Stimulated activated CD8-positive, alpha-beta memory T cell treated with anti-CD3 and anti-CD28 coated beads, Interleukin-4, amount 100 ng/mL, for 4 hours (primary cell): ENCODE measurements at places on chromosomes 12 and 14.

DNA sequence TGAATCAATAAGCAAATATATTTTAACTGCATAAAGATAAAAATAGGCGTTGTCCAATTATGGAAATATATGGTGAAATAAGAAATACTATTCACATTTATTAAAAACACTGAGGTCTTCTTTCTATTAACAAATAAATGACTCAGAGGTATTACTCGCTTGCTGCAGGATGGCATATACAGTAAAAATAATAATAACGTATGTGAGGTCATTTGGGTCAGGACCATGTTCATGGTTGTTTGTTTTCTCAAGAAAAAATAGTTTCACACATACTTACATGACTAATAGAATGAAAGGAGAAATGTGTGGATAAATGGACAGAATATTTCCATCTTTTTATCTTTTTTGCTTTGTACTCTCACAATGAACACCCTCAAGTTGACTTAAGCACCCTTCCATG lies 46.5 kb upstream of the RTL1 start:
- no peak for DNase-seq

GRCh38 chr12:110354172-110354780 lies 49.2 kb downstream of the ANAPC7 start:
- no peak for DNase-seq

DNA sequence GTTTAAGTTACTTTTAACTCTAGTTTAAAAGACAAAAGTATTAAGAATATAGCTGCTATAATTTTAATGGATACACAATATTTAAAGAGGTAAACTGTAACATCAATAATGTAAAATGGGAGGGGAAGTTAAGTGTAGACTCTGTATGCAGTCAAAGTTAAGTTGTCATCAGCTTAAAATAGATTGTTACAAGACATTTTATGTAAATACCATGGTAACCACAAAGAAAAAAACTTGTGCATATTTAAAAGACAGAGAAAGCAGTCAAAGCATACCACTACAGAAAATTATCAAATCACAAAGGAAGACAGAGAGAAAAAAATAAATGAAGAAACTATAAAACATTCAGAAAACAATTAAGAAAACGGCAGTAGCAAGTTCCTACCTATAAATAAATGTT lies 73.3 kb downstream of the CEP128 start:
- no peak for DNase-seq

DNA sequence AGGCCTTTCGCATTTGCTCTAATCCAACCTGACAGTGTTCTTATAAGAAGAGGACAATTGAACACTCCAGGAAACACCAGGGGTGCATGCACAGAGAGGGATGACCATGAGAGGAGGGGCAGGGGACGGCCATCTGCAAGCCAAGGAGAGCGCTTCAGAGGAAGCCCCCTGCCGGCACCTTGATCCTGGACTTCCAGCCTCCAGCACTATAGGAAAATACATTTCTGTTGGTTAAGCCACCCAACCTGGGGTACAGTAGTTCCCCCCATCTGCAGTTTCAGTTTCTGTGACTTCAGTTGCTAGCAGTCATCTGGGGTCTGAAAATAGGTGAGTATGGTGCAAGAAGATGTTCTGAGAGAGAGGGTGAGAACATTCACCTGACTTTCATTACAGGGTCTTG lies 64.7 kb downstream of the CLMN start:
- no peak for DNase-seq

DNA sequence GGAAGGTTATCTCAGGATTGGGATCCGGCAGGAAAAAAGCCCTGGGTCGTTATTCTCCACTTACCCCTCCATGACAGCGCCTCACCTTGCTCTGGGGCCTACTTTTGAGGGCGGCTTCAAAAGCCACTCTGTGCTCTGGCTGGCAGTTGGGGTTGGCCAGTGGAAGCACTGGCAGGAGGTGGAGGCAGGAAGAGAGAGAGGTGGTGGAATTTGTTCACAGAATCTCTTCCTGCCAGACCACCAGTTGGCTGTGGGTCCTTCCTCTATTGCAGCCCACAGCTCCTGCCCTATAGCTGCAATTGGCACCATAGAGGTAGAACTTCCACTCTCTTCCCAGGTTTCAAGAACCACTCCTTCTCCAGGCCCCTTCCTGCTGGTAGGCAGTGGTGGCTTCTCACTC lies 32.7 kb upstream of the SDR39U1 start:
- DNase-seq, result no peak

GRCh38 chr14:34383839-34384238 lies 78.2 kb downstream of the SPTSSA start:
- DNase-seq, result no peak

DNA sequence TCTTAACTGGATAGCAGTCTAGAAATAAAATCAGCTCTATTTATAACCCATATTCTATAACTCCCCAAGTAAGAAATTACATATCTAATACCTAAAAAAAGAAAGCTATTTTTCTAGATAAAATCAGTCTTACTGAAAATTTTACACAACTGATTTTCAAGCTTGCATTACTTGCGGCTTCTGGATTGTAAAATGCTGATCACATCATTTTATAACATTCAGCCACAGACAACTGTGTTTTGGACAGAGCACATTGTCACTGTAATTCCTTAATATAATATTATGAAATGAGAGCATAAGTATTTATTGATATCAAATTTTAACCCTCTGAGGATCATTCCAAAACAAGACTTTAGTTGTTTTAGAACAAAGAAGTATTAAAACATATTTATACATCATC lies 78.5 kb upstream of the ARID2 start:
- DNase-seq, result no peak

DNA sequence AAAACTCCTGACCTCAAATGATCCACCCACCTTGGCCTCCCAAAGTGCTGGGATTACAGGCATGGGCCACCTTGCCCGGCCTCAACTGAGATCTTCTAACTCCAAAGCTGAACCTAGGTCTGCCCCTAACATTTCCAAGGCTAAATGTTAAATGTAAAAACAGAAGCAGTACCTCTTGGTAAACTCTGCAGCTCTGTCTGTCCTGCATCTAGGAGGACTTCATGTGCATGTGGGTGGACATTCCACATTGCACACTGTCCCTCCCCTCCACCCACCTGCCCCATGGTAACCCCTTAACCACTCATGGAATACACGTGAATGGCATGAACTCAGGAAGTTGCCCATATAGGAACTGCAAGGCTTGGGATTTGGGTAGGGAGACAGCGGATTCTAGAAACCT lies 33.1 kb downstream of the SNX6 start:
- no peak for DNase-seq

DNA sequence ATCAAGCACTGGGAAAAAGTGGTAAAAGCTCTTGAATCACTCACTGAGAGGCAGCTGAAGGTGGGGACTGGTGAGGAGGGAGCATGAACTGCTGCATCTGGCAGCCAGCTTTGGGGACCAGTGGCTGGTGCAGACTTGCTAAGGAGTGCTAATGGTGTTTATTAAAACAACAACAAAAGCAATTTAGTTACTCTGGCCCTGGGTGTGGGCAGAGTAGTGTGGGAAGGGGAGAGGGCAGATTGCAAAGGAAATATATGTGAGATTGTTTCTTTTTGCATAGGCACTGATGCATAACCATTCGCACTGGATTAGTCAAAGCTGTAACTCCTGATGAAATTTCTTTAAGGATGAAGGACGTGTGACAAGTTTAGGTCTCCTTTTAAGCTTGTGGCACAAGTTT lies 8.1 kb downstream of the TXNRD1 start:
- no peak for DNase-seq

- no peak for DNase-seq
Measured at GRCh38 chr12:31742891-31743290, 14.1 kb upstream of the AMN1 start.

DNA sequence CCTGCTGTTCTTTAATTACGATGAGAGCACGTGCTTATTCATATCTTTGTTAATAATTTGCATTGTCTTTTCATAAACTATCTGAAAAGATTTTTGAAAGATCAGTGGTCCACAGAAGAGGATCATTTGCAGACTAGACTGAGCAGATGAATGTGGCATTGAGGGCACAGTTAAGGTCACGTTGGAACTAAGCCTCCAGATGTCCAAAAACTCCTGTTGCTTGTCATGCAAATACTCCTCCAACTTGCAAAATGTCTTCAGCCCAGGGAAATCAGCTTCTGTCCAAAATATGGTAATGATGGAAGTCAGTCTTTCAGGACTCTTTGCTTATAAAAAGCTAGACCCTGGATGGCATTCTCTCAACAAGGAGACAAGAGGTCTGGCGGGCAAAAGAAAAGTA lies 201.6 kb upstream of the TMEM260 start:
- no peak for DNase-seq

GRCh38 chr12:41905073-41905758 lies 239.5 kb downstream of the GXYLT1 start:
- no peak for DNase-seq

- DNase-seq, result no peak
Measured at GRCh38 chr14:67666750-67667449, 7.5 kb downstream of the VTI1B start.

DNA sequence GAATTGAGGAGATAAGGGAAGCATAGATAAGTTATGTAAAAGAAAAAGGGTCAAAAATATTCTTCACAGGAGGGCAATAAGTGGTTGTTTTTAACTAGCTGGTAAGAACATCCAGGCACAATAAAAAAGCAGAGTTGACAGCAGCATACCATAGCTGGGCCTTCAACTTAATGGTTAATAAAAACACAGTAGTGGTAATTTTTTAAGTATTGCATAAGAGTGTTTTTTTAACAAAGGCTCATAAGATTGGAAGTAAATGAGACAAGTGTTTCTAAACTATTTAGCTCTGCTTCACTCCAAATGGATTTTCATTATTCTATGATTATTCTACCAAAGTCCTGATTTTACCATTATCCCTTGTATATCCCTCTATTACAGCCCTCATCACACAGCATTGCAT lies 140.1 kb upstream of the TSPAN8 start:
- DNase-seq, result no peak

GRCh38 chr14:56811593-56812363 lies 1.5 kb upstream of the OTX2 start:
- no peak for DNase-seq

DNA sequence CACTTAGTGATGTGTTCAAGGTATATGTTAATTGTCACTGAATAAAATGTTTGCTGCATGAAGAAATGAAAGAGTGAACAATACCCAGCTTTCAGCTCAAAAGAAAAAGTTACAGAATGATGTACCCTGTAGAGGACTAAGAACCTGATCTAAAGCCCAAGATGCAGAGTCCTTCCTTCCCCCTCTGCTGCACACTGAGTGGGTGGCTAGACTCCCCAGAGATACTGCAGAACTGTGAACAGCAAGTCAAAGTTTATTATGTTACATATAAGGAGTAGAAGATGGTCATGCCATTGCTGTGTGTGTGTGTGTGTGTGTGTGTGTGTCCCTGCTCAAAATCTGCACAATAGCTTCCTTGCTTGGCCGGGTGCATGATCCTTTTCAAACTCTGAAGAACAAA lies 83.9 kb downstream of the RPAP3 start:
- no peak for DNase-seq

- DNase-seq, result no peak
Measured at GRCh38 chr12:50625029-50625925, 120.5 kb downstream of the DIP2B start.

- no peak for DNase-seq
Measured at GRCh38 chr12:104090685-104091084, 26.4 kb downstream of the HCFC2 start.

GRCh38 chr12:42585841-42586216 lies 3.7 kb downstream of the PRICKLE1 start:
- DNase-seq, result no peak
